ENCODE measurements at places on chromosomes 3 and 15.
A peak's percentile ranks its signal among the peaks of the same experiment; 100 is the strongest.

- DNase-seq = no peak
Observed at GRCh38 chr3:458653-459310, 262.2 kb downstream of the CHL1 start.

- DNase-seq = no peak
Observed at GRCh38 chr3:107588217-107588616, 65.5 kb downstream of the BBX start.

DNA sequence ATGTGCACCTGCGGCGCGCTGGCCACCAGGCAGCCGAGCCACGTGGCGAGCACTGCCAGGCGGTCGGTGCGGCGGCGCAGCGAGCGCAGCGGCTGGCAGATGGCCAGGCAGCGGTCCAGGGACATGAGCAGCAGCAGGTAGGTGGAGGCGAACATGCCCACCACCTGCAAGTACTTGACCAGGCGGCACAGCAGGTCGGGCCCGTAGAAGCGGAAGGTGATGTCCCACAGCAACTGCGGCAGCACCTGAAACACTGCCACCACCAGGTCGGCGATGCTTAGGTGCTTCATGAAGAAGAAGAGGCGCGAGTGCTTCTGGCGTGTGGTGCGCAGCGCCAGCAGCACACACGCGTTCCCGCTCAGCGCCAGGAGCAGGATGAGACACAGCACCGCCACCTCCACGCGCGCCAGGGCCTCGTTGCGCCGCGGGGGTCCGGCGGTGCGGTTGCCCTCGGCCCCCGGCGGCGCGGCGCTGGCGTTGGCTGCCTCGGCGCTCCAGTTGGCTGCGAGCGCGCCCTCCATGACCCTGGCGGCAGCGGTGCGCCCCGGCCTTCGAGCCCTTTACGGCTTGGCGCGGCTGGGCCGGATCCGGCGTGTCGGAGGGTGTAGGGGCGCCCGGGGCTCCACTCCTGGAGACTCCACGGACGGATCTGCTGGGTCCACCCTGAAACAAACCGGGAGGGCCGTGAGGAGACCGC lies 1.6 kb downstream of the OXTR start:
- DNase-seq = no peak

DNA sequence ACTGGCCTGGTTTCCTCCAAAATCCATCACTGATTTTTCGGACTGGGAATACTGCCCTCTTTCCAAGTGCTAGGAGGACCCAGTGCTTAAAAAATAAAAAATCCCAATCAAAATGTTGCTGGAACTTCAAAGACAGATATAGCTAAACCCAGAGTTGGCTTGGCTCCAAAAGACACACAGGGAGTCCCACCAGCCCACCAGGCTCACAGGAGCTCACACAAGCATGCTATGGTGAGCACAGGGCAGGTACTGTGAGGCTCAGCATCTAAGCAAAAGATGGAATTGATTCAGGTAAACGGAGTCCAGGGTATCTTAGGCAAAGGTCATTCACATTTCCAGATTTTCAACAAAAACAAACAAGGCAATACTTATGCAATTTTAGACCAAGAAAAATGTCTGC lies 3.7 kb downstream of the TRANK1 start:
- no peak for DNase-seq

DNA sequence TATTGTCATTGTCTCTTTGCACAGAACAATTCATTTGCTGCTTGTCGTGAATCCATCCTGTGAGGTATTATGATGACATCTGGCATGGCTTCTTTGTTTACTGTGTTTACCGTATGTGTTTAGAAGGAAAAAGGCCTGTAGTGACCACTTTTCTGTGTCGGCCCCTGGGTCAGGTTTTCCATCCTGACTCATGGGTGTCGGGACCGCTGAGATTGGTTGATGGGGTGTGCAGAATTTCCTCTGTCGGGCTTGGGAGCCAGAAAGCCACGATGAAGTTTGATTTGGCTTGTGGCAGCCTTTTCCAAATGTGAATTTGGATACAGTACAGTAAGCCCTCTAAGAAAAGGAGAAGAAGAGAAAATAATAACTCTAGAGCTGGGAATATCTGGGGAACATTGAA lies 113.5 kb downstream of the FNDC3B start:
- no peak for DNase-seq

DNA sequence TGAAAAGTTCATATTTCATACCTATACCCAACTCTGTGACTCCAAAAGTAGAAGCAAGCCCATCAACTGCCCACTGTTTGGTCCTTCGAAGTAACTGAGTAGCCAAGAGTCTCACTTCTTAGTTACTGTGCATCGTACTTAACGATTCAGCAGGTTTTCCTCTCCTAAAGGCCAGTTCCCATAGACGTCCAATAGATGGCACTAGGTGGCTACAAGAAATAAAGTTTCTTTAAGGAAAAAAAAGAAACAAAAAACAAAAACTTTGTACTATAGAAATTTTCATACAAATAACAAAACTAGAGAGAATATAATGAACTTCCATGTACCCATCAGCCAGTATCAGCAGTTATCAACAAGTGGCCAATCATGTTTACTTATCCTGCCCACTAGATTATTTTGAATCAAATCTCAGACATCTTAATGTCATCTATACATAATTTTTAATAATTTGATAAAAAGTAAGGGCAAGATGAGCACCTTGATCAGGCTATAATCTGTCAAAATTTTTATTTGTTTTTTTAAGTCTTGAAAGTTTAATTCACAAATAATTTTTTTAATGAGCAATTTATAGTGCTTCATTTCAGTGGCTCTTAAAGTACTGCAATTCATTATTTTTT lies 63.8 kb upstream of the ACP3 start:
- no peak for DNase-seq

- no peak for DNase-seq
Observed at GRCh38 chr3:4270720-4271119, 32.4 kb upstream of the SETMAR start.

DNA sequence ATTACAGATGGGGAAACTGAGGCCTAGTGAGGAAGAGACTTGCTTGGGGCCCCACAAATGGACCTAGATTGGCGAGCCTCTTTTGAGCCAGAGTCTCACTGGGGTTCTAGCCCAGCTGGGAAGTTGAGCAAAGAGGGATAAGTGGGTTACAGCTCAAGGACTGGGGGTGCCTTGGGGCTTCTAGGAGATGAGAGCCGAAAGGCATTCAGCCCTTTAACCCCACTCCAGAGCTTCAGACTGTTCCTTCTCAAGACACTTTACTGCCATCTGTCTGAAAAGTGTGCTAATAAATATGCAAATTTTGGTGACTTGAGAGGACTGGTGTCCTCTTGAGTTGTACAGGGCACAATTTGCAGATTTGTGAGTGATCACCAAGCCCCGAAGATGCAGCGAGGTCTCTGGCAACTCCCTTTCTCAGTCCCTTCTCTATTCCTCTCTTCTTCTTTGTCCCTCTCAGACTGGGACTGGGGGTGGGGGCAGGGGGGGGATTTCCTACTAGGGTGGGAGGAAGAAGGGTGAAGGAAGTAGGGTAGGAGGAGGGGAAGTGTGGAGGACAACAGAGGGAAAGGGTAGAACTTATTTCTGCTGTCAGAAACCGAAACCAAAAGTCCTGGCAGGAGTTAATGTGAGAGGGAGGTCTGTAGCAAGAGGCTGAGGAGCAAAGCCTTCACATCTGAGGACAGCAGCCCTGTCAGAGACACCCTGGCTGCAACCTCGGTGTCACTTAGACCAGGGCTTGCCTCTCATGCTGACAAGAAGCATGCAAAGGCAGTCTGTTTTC lies 16.2 kb upstream of the ANKDD1A start:
- DNase-seq = peak; percentile 41
